ENCODE measurements at places on chromosomes 4 and X.
A peak's percentile ranks its signal among the peaks of the same experiment; 100 is the strongest.

GRCh38 chr4:76585272-76585671, 150.2 kb downstream of the SHROOM3 start:
- no peak for DNase-seq

- DNase-seq = no peak
These were observed 783.5 kb downstream of the PCDH18 start for GRCh38 chr4:136748773-136749172.

GRCh38 chrX:67781132-67781531, 237.3 kb downstream of the AR start:
- DNase-seq = no peak

DNA sequence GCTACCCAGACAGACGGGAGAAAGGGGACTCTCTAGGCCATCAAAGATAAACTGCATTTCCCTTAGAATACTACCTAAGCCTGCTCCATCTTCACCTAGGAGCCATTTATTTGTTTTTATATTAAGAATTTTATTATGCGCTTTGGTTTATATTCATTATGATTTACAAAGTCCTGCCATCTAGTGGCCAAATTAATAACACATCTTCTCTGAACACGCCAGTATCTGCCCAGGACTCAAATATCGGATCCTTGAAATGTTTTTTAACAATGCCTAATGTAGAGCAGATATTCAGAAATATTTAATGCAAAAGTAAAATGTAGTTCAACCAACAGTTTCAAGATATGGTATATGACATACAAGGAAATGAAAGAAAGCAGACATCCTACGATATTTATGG, 20.8 kb upstream of the PRPS2 start:
- DNase-seq = no peak

DNA sequence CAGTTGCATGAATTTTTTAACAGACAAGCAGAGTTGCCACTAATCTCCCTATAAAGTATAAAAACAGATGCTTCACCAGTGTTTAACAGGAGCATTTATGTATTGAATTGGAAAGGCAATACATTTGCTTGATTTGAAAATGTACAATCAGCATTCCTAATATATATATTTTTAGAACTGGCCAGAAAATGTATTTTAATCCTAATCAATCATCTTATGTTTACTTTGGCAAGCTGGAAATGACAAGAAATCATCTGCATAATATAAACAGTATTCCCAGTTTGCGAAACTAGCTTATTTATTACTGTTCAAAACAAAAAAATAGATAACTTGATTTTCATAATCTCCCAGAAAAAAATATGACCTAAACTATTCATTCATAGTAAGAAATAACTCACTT, 123.9 kb downstream of the TBCK start:
- DNase-seq = no peak

DNA sequence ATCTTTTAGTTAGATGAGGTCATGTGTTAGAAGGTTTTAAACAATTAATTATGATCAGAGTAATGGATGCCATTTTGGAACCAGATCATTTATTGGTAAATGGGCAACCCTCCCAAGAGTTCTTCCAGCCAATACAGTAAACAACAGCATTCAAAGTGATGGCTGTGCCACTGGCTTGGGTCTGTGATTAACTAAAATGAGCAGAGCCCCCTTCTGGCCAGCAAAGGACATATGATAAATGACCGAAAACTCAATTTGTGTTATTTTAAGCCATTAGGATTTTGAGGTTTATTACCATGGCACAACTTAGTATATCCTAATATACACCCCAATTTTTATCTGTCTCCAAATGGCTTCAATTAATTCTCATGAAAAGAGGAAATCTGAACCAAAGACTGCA, 90.8 kb upstream of the NPFFR2 start:
- DNase-seq = peak; percentile 8

DNA sequence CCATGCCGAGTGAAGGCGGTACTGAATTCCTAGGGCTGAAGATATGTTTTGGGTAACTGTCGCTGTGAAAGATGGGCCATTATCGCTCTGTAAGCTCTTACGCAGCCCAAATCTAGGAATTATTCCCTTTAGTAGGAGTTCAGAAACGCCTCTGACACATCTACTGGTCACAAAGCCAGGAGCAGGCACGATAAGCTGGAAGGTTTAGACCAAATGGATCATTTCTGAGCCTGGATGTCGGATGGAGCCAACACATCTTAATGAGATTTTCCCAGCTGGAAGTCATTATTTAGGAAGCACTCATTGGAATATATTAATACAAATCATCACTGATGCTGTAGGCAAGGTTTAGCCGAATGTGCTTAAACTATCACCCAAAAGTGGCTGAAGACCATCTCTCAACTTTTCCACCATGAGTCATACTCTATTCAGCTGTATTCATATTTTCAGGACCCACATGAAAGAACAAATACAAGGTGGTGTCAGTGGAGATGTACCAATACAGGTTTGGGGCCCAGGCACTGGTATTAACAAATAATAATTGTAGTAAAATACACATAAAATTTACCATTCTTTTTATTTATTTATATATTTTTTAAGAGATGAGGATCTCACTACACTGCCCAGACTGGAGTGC, 34.2 kb upstream of the ATRX start:
- DNase-seq = no peak

DNA sequence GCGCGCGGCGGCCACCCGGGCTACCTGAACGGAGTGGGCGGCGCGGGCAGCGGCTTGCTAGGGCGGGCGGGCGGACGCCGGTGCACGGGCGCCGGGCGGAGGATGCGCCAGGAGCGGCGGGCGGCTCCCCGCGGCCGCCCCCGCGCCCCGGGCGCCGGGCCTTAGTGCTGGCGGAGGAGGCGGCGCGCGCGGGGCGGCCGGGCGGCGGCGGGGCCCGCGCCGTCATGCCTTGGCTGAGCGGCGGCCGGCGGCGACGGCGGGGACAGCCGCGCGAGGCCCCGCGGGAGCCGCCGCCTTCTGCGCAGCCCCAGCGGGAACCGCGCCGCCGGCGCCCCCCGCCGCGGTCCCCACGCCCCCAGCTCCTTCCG, 48.2 kb downstream of the CLDN34 start:
- DNase-seq = no peak

GRCh38 chrX:83077606-83078005, 430.5 kb upstream of the POU3F4 start:
- DNase-seq = peak; percentile 19

- DNase-seq = no peak
These were observed 61.8 kb downstream of the BRWD3 start for GRCh38 chrX:80747832-80748231.

GRCh38 chr4:105911426-105911825, 16.2 kb downstream of the NPNT start:
- DNase-seq = no peak

- no peak for DNase-seq
These were observed 45.4 kb downstream of the APLN start for GRCh38 chrX:129609395-129609794.

DNA sequence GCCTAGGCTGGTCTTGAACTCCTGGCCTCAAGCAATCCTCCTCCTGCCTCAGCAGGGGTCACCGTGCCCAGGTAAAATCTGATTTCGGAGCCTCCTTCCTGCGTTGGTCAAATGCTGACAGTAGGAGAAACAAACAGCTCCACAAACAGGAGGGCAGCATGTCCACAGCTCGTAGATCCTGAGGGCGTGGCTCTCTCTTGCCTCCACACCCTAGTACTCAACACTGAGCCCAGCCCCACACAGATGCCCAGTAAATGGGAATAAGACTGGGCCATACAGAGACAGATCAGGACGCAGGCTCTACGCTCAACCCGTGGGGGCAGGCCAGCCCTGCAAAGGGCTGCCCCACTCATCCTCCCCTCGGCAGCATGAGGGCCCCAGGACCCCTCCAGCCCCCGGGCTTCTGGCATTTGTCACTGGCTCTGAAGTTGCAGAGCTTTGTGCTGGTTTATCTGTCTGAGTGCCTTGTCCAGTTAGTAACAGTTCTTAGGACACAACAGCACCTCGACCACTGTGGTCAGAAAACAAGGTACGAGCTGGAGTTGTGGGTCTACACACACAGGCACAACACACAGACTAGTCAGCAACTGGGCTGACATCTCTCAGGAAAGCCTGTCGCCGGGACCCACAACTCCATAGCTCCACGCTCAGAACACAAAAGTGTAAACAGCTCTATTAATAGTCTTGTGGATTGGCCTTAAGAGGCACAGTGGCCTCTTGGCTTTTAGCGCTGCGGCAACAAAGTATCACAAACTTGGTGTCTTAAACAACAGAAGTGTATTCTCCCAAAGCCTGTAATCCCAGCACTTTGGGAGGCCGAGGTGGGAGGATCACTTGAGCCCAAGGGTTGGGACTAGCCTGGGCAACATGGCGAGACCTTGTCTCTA, 5.2 kb downstream of the TNIP2 start:
- no peak for DNase-seq

DNA sequence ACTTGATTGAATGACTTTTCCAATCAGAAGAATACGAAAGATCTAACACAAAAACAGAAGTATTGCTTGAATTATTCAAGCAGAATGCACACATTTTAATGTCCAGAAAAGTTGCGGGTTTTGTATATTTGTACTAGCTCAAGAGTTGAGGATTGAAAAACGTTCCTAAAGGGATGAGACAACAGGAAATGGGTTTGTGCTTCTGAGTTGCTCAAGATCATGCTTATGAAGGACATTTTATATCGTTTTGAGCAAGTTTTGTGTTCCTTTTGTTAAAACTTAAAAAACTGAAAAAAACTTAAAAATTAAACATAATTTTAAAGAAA, 353 bp upstream of the SMIM10 start:
- no peak for DNase-seq

- DNase-seq = no peak
These were observed 32.8 kb downstream of the ELOVL6 start for GRCh38 chr4:110165382-110166286.

GRCh38 chr4:142158980-142159379, 522.6 kb downstream of the IL15 start:
- no peak for DNase-seq
